ENCODE measurements at places on chromosomes 2 and 18. TPM values are rescaled to one million over a fixed set of nuclear protein-coding genes. Genes with fewer than 3 reads are reported as not detected.

DNA sequence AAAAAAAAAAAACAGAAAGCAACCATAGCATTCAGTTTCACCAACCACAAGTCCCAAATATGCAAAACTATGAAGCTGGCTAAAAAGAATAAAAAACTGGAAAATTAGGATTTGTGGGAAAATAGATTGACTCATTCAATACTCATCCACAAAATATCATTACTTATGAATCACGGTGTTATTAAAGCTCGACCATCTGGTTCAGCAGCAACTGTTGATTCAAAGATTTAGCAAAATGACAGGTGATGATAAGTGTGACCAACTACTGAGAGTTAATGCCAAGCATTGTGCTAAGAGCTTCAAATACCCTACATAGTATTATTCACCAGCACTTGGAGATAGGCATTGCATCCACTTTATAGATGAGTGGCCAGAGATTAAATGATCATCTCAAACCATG lies 26.2 kb upstream of the XDH start:
- no peak for DNase-seq

The ALK gene
- polyA plus RNA-seq = 0.22 TPM

DNA sequence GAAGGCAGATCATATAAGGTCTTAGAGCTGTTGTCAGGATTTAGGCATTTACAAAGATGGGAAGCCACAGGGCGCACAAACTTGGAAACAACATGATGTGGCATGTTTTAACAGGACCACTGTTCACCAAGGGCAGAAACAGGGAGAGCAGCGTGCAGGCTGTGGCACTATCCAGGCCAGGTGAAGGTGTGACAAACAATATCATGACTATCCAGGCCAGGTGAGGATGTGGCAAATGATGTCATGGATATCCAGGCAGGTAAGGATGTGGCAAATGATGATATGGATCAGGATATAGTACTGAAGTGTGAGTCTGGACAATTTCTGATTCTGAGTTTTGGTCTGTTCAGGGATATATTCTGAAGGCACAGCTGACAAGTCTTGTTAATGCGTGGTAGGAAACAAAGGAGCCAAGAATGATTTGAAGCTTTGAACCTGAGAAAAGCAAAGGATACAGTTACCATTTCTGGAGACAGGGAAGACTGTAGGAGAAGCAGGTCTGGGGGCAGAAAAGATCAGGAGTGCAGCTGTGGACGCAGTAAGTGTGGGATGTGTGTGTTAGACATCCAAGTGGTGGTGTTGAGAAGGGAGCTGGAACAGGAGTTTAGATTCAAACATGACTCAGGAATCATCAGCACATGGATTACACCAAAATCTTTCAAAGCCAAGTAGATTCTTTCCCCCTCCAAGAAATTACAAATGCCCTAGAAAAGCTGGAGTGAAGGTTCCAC lies 205.9 kb downstream of the TMEM163 start:
- DNase-seq = no peak

The VIL1 gene
- 40.0 TPM for polyA plus RNA-seq

GRCh38 chr2:208872591-208872990 lies 466.0 kb downstream of the PTH2R start:
- DNase-seq = no peak

The SERPINB4 gene
- polyA plus RNA-seq = 0.19 TPM

The WDFY1 gene
- 52.2 TPM for polyA plus RNA-seq

DNA sequence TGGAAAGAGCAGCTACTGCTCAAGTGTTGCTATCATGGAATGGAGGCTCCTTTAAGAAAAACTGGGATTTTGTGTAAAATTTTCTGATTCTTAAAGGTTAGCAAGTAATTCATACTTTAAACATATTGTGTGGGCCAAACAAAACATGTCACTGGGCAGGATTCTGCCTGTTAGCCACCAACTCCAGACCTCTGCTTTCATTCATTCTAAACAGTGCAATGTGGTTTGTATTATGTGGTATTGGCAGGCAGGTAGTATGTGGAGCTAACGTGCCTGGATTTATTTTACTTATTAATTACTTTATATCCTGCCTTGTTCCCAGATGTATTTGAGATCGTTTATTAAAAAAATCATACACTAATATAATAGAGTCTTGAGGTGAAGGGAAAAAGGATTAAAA lies 1521.3 kb upstream of the ACVR2A start:
- no peak for DNase-seq

The IL1A gene
- polyA plus RNA-seq = not detected

The DES gene
- polyA plus RNA-seq = 8.2 TPM

The CCDC102B gene
- 6.1 TPM for polyA plus RNA-seq

The LOXHD1 gene
- 1.1 TPM for polyA plus RNA-seq

DNA sequence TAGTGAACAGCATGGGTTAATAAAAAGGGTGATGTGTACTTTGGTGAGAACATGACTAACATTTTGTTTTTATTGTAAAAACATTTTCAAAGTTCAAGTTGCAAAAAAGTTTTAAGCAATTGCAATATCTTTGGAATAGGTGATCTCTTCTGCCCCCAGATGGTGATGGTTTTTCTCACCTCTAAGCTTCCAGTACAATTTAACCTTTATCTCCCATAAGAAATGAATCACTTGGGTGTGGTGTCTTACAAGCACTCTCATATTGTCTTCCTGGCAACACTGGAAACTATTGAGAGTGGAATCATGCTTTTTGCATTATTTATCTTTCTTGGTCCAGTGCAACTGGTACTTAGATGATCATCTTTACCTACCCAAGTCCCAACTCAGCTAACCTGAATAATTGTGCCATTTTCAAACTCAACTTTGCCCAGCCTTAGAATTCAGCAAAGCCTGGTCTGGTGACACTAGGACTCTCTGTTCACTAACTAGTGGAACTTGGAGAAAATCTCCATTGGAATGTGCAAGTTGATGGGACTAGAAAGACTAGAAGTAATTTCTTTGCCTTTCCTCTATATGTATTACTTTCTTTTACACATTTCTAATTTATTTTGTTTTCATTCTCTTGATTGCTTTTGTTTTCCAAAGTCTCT lies 964.7 kb upstream of the ZEB2 start:
- DNase-seq = no peak

DNA sequence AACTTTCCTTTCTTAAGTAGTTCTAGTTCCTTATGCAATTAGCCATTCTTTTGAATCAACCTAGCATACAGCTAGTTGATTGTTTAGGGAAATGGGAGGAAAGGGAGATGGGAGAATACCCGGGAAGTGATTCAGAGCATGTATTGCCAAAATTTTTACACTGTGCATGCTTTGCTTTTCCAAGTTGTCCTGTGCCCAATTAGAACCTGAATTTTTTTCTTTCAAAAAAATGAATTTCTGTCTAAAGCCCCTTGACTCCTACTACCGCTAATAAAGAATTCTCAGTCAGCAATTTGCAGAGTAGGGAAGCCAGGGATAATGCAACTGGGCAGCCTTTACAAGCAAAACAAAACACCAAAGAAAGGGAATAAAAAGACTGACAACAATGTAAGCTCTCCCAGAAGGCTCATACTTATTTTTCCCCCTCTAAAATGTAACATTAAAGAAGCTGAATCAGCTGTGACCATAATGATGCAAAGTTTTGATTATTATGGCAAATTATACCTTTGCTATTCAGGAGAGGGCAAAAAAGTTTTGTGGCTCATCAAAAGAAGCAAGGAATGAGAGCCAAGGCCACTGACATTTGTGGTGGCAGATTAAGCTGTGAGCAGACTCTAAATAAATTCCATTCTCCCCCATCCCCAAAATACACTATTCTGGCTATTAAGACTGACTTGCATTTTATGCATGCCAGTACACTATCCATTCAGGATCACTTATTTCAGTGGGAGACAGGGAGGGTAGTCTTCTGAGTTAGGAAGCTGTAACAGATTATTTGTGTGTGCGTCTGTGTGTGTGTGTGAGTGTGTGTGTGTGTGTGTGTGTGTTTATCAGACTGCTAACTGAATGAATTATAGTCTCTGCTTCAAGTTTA lies 174.3 kb downstream of the ERBB4 start:
- no peak for DNase-seq

The GRB14 gene
- 55.2 TPM for polyA plus RNA-seq

GRCh38 chr2:22867973-22868372 lies 517.0 kb upstream of the KLHL29 start:
- DNase-seq = peak; percentile 61

GRCh38 chr18:44802508-44802907 lies 121.8 kb downstream of the SETBP1 start:
- DNase-seq = no peak

DNA sequence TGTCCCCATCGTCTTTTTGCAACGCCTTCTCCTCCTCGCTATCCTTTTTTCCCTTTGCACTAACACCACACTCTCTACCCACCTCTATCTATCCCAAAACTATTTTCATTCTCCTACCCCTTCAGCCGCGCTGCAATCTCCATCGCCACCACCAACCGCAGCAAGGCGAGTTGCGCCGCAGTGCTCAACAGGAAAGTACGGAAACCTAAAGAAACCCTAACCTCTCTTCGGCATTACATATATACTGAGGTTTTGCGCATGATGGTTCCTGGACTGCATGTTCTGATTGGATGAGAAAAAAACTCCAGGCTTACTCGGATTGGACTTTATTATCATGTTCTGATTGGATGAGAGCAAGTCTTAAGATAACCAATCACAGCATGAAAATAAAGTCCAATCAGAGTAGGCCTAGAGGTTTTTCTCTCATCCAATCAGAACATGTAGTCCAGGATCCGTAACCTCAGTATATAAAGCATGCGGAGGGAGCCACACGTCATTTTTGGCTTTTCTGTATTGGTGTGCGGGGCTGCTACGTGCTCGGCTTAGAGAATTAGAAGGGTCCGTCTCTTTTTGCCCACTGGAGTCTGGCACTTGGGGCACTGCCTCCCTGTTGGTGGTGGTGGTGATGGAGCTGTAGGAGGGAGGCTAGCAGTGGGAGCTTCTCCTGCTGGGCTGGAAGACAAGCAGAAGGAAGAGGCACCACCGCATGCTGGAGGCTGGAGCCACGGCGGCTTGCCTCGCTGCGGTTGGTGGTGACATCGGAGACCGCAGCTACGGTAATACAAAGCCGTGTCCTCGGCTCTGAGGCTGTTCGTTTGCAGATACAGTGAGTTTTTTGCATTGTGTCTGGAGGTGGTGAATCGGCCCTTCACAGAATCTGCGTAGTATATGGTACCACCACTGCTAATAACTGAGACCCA lies 76.1 kb downstream of the TEKT4 start:
- no peak for DNase-seq

DNA sequence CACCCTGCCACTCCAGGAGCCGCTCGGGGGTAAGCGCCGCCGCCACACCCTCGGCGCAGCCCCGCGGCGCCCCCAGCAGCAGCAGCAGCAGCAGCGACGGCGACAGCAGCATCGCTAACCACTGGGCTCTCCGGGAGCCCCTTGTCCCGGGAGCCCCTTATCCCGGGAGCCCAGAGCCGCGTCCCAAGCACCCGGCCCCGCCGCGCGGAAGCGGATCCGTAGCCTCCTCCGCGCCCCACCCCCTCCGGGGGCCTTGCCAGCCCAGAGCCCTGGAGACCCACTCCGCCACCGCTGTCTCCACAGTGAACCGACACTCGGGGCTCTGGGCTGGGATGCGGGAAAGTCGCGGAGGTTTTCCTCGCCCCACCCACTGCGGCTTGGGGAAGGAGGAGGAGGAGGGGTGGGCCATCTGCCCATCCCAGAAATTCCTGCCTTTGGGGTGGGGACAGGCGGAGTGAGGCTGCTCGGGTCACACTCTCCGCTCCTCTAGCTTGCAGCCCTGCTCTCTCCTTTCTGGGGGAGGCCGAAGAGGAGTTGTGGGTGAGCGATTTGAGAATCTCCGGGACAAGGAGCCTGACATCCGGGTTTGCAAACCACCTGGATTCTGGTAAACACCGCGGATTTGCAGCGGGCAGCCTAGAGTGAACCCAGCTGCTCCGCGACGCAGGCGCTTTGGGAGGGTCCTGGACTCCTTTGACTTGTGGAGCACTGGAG lies at the start of gene PLA2R1:
Gene PLA2R1, minus strand, starts transcription at position 324 of the 714 bp plus-strand sequence. Its CDS starts 212 bp downstream, at position 112.
- peak; percentile 64 for DNase-seq

The TLX2 gene
- 0.13 TPM for polyA plus RNA-seq

- DNase-seq = peak; percentile 23
Measured at GRCh38 chr2:21466341-21466927, 342.7 kb downstream of the TDRD15 start.

The DNER gene
- 61.6 TPM for polyA plus RNA-seq

The RFTN2 gene
- 16.3 TPM for polyA plus RNA-seq

The ANKRD44 gene
- 12.6 TPM for polyA plus RNA-seq

The AQP12B gene
- polyA plus RNA-seq = 0.57 TPM

GRCh38 chr2:188511346-188511745 lies 219.7 kb downstream of the GULP1 start:
- DNase-seq = no peak

DNA sequence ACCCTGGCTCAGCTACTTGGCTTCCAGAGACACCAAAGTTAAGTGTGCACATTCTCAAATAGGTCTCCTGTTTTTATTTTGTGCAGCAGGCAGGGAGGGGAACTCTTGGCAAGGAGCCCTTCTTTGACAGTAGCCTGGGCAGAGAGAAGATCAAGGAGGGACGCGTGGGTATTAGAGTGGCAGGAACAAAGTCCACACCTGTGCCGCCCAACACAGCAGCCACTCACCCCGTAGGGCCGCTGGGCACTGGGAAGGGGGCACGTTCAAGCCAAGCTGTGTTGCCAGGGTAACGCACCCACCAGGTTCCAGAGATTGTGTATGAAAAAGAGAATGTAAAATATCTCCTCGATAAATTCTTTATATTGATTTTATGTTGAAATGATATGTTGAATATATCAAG lies 229.3 kb upstream of the AGAP1 start:
- no peak for DNase-seq

- no peak for DNase-seq
Measured at GRCh38 chr2:199309411-199309810, 148.3 kb downstream of the SATB2 start.

DNA sequence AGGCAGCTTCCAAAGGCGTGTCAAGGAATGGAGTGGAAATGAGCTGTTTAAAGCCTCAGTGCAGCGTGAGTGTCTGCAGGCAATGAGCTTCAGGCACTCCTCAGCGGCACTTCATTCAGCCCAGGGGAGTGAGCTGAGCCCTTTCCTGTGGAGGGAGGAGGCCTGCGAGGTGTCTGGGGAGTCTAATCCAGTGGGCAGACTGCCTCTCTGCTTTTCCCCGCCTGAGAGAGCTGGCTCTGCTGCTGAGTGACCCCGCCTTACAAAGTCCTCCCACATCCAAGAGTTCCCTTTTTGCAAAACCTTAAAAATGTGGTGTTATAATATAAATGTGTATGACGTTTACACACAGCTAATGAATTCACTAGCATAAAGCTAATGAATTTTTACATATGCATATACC lies 7.0 kb upstream of the LDLRAD4 start:
- DNase-seq = no peak

DNA sequence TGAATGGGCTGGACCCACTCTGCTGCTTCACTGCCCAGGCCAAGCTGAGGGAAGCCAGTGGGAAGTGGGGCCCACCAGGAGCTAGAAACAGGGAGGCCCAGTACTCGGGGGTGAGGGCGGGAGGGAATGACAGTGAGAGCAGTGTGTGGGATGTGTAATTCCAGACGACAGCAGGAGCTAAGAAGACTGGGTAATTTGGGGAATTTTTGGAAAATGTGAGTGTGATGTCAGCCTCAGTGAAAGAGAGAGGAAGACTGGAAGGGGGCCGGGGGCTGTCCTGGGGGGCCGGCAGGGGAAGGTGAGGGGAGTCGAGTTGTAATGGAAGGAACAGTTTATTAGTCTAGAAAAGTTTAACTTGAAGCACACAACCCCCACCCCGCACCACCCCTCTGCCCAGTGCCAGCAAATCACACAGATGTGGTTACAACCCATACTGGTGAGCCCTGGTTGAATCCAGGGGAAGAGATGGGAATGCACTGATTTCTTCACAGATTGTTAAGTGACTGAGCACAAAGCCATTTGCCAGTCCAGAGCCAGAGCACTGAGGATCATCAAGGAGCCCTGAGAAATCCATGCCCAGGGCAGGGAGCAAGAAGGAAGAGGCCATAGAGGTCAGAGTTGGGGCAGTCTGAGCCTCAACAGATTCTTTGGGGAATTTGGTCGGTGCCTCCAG lies 76.7 kb upstream of the PKDCC start:
- DNase-seq = no peak

- no peak for DNase-seq
Measured at GRCh38 chr18:49630246-49630699, 68.4 kb downstream of the LIPG start.

All from renal pelvis (tissue), 12 donors.